ENCODE measurements at places on chromosomes 7 and 10.
A peak's percentile ranks its signal among the peaks of the same experiment; 100 is the strongest.

DNA sequence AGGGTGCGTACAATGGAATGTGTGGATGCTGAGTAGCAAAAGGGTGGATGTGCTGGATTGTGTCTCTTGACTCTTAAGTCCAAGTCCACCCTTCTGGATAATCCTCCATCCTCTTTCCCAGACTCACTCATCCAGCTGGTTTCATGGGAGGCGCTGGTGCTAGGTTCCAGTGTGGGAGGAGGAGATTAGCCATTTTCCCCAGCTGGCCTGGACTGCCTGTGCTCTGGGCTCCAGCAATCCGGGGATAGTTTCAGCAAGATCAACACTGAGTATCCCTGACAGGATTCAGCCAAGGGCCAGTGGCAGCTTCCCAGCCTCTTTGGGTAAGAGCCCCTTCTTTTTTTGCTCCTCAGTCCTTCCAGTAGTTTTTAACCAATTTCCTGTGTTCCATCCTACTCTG, 21.6 kb upstream of the TRIL start:
- no peak for DNase-seq

GRCh38 chr10:31321396-31321941, 2.5 kb downstream of the ZEB1 start:
- DNase-seq, result no peak

- DNase-seq, result no peak
Observed at GRCh38 chr10:75643944-75644692, 212.7 kb downstream of the LRMDA start.

DNA sequence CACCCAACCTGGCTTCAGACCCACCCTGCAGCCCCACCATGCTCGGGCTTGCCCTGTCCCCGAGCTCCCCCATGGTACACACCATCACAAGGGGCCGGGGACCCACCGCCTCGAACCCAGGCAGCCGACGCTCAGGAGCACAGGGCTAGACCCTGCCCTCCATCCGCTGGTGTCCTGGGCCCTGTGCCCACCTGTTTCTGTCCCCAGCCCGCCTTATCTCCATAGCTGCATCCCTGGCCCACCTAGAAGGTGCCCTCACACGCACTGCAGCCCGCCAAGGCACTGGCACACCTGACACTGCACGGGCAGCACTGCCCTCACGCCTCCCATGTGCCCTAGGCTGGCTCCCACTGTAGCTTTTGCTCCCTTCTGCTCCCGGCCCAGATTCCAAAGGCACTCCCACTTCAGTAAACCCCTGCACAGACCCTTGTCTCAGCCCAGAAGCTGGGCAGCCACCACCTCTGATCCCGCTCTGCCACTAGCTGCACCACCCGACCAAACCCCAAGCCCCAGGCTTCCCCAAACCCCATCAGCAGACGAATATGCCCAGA, 17.1 kb downstream of the YKT6 start:
- no peak for DNase-seq

GRCh38 chr7:157046681-157047080, 36.2 kb upstream of the MNX1 start:
- peak; percentile 54 for DNase-seq

DNA sequence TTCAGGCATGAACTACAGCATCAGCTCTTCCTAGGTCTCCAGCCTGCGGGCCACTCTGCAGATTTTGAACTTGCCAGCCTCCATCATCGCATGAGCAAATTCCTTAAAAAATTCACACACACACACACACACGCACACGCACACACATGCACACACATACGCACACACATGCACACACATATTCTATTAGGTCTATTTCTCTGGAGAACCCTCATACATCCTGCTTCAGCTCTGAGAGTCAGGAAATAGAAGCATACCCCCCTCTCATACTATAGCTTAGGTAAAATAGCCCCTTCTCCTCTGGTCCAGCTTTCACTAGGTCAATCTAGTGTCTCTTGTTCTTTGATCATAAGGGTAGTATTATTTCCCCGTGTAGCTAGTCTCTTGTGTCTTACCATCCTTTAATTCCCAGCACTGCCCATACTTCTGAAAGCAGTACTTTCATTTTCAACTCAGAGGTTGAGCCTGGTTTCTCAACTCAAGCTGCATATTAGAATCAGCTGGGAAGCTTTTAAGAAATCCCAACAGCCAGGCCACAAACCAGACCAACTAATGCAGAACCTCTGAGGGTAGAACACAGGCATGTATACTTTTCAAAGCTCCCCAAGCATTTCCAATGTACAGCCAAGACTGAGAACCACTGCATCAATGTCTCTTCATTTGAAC, 30.9 kb upstream of the ITGB8 start:
- no peak for DNase-seq

DNA sequence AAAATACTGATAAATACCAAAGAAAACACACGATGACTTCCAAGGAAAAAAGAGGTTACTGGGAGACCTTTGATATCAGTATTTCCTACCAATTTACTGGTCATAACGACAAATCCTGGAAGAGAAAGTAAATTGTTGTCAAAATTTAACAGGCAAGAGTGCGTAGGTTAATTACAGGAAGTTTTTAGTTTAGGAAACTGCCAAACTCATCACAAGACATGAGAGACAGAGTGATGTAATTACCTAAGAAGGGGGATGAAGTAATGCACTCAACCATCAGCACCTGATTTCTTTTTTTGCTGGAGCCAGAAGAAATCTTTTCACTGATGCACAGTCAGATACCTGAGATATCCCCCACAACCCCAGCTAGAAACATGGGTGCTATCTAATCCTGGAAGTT, 16.8 kb downstream of the MACC1 start:
- DNase-seq, result no peak

- peak; percentile 94 for DNase-seq
Observed at GRCh38 chr7:44733708-44734481, 14.8 kb upstream of the ZMIZ2 start.

- no peak for DNase-seq
Observed at GRCh38 chr10:79415736-79416577, 29.5 kb downstream of the ZCCHC24 start.

- peak; percentile 13 for DNase-seq
Observed at GRCh38 chr7:50648570-50649169, 83.5 kb upstream of the DDC start.

DNA sequence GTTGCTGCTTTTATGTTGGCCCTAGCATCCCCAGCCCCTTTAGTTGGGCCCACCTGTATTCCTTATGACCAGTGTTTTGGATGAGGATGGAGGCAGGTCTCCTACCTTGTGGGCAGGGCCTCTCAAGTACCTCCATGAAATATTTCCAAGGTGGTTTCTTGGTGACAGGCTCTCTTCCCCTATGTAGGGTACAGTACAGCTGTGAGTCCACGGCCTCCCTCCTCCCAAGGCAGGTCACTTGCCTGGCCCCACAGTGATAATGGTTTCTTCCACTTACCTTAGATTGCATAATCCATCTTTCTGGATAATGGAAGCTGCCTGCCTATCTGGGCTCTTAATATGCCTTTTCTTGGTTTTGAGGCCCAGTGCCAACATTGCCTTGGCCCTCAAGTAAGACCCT, 110.4 kb downstream of the NT5C2 start:
- DNase-seq, result no peak

- no peak for DNase-seq
Observed at GRCh38 chr10:133151543-133151972, 8.5 kb upstream of the KNDC1 start.

- peak; percentile 87 for DNase-seq
Observed at GRCh38 chr7:92634924-92635519, 44.8 kb upstream of the FAM133B start.

DNA sequence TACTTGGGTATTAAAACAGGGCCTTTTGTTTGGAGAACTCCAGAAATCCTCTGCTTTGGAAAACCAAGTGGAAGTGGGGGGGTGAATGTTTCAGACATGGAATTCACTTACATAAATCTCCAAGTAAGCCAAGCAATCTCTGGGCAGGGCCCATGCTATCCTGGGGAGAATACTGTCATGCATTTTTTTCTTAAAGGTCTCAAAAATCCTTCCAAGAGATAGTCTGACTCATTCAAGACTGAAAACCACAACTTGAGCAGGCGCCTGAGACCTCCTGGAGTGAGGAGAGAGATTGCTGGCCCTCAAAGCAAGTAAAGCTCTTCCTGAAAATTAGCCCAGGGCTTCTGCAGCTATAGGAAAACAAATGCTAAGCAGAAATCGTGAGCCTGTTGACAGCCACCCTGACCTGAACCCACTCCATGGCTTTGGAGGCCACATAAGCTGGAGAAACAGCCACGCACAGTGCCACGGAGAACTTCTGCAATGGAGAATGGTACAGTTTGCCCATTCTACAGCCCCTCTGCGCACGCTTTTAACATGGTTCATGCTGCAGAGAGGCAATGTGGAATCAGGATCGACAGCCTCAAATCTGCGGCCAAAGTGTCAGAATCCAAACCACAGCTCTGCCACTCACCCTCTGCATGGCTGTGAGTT, 203.1 kb upstream of the AUTS2 start:
- DNase-seq, result peak; percentile 37

GRCh38 chr7:4823441-4824119, 38.2 kb downstream of the PAPOLB start:
- no peak for DNase-seq

DNA sequence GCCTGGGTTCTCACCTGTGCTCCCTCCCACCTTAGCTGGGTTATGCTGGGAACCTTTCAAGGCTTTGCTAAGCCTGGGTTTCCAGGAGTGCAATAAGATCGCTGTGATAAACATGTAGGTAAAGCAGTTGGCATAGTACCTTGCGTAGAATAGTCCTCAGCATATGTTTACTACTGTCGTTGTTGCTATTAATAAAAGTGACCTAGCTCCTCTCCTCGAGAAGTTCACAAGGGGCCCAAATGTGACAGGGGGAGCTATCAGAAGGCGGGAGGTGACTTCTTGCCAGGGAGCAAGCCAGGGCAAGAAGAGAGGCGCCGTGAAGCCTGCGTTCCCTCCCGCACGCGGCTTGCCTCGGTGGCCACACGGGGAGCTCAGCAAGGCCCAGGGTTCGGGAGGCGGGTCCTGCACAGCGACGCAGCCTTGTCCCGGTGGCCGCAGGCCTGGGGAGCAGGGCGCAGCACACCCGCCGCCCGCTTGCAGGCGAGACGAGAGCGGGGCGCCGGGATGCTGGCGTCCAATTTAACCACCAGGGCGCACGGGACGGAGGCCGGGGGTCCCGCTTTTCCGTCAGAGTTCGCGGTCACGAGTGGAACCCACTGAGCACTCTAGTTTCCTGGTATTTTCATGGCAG, 106.2 kb downstream of the SNX10 start:
- no peak for DNase-seq

DNA sequence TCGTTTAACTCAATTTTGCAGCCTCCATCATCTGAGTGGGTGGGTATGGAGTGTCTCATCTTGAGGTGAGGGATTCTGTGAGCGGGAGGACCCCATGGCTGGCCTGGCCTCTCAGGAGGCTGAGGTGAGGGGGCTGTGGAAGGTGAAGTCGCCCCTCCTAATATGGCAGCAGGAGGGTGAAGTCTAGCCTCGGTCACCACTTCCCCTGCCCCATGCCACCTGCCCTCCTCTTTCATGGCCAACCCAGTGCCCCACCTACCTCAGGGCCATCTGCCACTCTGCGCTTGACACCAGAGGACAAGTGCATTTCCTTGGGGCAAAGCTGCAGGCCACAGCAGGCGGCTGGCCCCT, 8.7 kb downstream of the RASGEF1A start:
- no peak for DNase-seq

DNA sequence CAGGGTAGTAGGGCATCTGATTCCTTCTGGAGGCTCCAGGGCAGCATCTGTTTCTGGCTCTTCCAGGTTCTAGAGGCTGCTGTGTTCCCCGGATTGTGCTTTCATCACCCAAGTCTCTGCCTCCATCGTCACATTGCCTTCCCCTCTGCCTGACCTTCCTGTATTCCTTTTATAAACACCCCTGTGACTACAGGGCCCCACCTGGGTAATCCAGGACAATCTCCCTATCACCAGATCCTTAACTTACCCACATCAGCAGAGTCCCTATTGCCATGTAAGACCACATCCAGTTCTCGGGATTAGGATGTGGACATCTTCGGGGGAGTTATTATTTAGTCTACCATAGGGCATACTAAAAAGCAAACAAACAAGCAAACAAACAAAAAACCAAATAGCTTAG, 39.4 kb upstream of the AGR3 start:
- no peak for DNase-seq

DNA sequence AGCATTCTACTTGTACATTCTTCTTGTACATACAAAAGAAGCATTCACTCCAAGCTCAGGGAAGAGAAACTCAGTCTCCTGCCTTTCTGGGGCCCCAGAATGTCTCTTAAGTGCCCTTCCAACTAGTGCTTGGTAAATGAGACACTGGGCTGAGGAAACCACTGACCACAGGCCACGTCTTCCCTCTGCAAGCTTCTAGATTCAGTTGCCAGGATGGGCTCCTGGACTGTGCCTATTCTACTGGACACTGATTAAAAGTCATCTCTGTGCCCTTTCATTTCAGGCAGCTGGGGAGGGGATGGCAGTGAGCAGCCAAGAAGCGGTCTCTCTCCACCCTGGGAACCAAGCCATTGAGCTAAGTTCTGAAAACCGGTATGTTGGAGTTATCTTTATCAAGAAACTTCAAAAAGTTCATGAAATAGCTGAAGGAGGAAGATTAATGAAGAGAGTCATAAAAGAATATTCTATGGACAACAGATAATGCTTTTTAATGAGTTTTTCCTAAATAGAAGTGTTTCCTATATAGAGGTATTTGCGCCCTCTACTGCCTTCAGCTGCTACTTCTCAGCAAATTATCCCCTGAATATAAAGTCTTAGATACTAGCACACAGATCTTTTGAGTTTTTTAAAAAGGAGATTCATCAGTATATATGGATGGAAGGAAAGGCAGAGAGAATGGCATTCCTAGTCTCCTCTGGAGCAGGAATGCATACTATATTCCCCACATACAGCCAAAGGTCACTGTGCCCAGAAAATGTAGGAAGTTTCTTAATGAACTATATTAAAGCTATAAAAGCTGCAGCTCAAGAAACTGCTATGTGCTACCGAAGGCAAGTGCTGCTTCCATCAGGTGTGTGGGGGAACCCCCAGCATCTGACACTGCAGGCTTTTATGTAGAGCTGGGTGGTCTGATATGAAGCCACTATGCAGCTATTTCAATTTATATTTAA, 8.4 kb upstream of the IFIT1B start:
- DNase-seq, result peak; percentile 32

DNA sequence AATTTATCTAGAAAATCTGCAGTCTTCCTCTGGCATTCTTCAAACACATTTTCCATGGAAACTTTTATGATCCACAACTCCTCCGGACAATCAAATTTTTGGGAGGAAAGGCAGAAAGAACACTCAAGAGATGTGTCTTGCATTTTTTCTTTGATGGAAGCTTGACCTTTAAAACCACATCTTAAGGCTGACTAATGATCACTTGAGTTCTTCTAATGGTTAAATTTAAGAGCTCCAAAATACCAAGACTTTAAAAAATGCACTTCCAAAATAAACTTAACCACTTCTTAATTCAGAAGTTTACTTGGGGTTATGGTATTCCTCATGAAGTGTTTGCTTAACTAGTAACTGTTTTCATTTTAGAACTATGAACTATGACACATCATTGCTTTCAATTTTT, 43.3 kb downstream of the ETV1 start:
- peak; percentile 34 for DNase-seq

DNA sequence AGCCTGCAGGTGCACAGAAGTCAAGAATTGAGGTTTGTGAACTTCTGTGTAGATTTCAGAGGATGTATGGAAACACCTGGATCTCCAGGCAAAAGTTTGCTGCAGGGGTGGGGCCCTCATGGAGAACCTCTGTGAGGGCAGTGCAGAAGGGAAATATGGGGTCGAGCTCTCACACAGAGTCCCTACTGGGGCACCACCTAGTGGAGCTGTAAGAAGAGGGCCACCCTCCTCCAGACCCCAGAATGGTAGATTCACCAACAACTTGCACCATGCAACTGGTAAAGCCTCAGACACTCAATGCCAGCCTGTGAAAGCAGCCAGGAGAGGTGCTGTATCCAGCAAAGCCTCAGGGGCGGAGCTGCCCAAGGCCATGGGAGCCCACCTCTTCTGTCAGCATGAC, 205.8 kb downstream of the CCSER2 start:
- DNase-seq, result no peak

All from HT1080 (cell line).